ENCODE measurements at places on chromosomes 16 and 17.

- no peak for DNase-seq
Measured at GRCh38 chr17:17018021-17018441, 24.2 kb upstream of the MPRIP start.

- no peak for DNase-seq
Measured at GRCh38 chr17:2050300-2051060, 4.4 kb upstream of the HIC1 start.

DNA sequence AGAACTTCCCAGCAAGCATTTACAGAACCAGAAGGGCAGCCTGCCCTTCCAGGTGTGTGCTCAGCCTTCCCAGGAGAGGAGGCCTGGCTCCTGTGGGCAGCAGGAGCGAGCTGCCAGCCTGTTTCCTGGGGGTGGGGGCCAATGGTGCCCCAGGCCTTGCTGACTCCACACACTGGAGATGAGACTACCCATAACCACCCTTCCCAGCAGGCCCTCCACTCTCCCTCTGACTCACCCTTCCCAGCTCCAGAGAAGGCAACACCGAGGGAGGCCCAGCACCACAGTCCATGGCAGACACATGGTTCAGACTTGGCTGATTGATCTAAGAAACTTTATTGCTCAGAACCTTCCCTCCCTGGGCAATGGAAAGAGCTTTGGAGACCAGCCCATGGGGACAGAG lies 1.8 kb upstream of the PRSS53 start:
- DNase-seq = no peak

- DNase-seq = no peak
Measured at GRCh38 chr16:58421059-58421458, 28.8 kb downstream of the GINS3 start.

DNA sequence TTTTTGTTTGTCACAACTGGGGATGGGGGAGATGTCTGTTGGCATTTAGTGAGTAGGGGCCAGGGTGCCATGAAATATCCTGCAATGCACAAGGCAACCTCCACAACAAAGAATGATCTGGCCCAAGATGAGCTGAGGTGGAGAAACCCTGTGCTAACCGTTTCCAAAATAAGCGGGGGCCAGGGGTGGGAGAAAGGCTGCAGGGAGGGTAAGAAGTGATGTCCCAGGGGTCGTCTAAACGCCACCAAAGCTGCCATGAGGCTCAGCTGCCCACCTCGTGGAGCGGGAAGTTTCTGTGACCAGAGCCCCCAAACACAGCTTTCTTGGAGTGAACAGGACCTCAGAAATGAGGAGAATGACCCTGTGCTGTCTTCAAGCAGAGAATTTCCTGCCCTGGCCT lies 76.5 kb upstream of the CDH5 start:
- DNase-seq = no peak

DNA sequence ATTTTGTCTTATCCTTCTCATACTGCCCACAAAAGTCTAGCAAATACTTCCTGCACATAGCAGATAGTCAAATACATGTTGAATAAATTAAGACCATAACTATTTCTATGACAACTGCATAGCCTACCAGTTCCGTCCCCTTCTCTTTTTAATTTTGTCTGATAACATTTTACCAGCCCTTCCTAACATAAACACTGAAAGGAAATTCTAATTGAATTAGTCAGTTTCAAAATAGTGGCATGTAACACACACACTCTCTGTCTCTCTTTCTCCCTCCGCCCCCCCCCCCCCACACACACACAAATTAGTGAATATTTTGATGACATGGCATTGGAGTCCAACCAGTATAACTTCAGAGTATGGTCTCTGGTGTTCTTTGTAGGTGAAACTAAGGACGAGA lies 41.8 kb downstream of the TNRC6C start:
- DNase-seq = no peak

DNA sequence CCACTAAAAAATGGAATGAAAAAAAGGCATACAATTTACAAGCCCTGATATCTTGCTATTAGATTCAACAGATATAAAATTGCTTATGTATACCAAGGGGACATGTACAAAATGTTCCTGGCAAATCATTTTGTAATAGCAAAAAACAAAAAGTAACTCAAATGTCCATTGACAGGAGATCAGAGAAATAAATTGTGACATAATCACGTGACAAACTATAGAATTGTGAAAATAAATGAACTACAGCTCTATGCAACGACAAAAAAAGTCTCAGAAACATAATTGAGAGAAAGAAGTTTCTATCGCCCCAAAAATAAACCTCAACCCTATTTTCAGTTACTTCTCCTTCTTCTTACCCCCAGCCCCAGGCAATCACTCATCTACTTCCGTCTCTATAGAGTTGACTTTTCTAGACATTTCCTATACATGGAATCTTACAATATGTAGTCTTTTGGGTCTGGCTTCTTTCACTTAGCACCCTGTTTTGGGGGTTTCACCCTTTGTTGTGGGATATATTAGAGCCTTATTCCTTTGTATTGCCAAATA lies 12.1 kb upstream of the ACE start:
- DNase-seq = no peak

DNA sequence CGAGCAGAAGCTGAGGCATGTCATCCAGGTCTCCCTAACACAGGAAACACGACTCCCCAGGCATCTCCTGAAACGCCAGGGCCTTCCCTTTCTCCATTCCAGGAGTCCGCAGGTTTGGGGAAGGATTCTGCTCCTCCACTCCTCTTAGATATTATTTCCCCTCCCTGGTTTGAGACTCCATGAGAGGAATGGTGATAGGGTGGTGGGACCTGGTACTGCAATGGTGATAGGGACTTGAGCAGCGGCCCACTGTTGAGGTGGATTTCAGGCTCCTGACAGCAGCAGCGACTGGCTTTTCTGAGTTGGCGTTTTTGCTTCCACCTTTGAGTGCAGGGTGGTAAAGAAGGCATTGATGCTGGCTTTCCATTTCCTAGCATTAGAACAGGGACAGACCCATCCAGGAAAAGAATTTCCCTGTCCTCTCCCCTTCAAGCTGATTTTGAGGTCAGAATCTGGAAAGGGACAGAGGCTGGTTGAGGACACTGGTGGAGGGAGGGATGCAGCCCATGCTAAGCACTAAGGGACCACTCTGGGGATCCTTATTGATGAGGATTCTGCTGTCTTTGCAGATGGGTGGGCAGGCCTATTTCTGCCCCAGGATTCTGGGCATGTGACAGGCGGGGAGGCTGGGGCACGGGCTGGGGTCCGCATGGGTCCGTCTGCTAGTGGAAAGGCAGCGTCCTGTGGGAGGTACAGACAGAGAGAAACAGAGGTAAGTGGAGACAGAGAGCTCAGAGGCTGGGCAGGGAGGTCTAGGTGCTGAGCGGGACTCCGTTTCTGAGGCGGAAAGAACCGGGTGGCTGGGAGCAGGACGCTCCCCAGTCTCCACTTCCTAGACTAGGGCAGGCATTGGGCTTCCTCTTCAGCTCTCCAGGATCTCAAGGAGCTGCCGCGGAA lies 1.3 kb upstream of the TBX4 start:
- no peak for DNase-seq

DNA sequence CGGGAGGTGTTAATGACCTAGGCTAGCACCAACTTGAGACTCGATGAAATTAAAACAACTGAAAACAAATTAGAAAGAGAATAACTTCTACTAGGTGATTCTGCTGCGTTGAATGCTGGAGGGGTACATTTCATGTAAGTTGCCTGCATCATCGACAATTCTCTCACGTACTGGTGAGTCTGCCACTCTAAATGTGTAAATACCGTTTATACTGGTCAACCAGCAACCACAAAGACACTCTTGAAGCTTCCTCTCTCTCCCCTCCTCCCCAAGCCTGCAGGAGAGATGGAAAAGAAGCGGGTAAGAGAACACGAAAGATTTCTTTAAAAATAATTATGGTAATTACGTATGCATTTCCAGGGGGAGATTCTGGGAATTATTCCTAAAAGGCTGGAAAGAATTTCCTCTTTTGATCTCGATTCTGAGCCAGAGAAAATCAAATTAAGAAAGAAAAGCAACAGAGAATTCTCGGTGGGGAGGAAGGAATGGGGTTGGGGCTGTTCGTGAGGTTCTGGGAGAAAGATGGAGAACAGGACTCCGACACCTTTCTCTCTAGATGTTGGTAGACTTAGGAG lies 68.6 kb upstream of the MRTFB start:
- no peak for DNase-seq

GRCh38 chr17:69744512-69745070 lies 330.1 kb downstream of the MAP2K6 start:
- no peak for DNase-seq

DNA sequence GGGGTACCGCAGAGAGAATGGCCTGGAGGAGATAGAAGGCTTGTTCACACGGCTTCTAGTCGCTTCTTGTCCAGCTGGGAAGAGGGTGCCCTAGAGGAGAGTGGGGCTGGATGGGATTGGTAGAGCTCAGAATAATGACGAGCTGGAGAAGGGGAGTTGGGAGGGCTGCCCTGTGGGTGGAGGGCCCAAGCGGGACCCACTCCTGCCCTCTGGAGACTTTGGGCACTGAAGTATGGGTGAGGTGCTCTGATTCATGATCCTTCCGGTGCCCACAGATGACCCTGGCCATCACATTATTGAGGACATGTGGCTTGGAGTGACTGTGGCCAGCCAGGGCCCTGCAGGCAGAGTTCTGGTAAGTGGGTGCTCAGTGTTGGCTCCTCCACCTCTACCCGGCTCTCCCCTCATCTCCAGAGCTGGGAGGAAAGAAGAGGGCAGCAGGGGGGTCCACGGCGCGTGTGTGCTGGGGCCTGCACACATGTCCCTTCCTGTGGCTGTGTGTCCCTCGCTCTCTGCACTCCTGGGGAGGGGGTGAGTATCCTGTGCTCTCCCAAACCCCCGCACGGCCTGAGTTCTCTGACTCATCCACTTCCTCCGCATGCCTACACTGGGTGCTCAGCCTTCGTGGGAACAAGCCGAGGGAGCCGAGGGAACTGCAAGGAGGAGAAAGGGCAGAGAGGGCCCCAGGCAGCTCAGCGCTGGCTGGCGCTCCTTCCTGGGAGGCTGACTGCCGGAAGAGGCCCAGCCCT lies 8.5 kb downstream of the ITGA3 start:
- no peak for DNase-seq

GRCh38 chr17:41467561-41467960 lies 375 bp upstream of the KRT32 start:
- no peak for DNase-seq

DNA sequence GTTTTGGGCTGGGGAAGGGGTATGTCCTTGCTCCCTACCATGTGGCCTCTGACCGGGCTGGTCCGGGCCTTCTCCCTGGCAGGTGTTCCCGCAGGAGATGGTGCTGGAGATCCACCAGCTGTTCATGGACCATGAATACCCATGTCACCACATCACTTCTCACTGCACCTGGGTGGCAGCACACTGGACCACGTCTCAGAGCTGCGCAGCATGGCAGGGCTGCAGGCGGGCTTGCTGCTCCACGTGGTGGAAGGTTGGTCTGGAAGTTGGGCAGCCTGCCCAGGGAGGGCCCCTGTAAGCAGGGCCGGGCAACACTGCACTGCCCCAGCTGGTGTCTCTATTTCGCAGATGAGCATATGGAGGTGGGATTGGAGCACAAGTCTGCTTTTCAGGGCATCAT lies 169.5 kb upstream of the ZNF267 start:
- no peak for DNase-seq

GRCh38 chr17:74374858-74375257 lies 7.6 kb downstream of the GPR142 start:
- no peak for DNase-seq

GRCh38 chr16:30778549-30779244 lies 8.3 kb downstream of the ZNF629 start:
- DNase-seq = no peak

DNA sequence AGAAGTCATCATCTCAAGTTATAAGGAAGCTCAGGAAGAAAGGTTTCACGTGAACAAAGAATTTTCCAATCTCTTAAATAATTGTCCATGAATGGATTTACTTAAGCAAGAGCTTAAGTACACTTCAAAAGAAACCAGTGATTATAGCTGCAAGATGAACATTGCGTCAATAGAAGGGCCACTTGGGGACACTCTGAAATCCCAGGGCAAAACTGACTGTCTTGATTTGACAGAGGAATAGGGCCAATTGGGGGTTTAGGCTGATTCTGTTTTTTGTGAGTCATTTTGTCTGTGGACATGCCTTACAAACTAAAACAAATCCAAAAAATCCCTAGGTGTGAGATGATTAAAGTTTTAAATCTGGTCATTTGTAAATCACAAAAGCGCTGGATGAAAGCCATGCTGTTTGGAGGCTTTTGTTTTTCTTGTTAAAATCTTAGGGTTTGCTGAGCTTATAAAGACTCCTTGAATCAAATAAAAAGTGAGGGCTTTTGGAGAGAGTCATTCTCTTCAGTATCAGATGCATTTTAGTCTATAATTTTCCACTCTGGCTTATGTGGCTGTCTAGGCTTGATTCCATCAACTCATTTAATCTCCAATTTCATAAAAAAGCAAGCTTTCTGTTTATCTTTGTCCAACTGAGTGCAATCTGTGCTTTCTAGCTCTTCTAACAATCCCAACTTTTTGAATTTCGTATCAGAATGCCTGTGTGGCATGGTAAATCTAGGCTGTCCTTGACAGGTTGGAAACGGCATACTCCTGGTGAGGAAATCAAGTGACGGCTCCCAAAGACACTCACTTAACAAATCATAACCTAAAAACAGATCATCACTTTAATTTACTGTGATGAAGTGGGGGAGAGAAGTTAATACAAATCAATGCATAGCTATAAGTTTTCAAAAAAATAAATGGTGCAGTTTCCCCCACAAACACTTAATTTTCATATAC lies 98.2 kb upstream of the SOX9 start:
- DNase-seq = no peak

- no peak for DNase-seq
Measured at GRCh38 chr17:30326809-30327208, 7.0 kb downstream of the TMIGD1 start.

- DNase-seq = no peak
Measured at GRCh38 chr17:47801906-47802305, 19.7 kb downstream of the OSBPL7 start.

DNA sequence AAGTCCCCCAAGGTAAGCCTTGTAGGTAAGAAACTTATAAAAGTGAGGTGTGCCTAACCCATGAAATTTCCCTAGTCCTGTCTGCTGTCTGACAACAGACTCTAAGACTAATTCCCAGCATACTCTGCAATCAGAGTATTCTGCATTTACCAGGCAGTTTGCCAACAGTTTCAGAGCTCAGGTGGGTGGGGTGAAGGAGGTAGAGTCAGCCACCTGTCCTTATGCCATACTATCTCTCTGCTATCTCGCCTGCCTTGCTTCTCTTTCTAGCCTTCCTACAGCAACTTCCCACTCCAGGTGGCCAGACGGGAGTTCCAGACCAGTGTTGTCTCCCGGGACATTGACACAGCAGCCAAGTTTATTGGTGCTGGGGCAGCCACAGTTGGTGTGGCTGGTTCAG lies 2.3 kb downstream of the ATP5MC1 start:
- no peak for DNase-seq

DNA sequence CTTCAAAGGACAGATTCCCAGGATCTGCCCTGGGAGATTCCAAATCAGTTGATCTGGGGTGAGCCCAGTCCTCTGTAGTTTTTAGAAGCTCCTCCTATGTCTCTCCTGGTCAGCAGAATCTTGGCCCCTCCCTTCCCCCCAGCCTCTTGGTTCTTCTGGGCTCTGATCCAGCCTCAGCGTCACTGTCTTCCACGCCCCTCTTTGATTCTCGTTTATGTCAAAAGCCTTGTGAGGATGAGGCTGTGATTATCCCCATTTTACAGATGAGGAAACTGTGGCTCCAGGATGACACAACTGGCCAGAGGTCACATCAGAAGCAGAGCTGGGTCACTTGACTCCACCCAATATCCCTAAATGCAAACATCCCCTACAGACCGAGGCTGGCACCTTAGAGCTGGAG lies 840 bp upstream of the CDH5 start:
- no peak for DNase-seq
